Skin of body (tissue), 3 donors: ENCODE measurements at places on chromosomes 4 and X.

GRCh38 chr4:129176864-129177263, 80.9 kb downstream of the C4orf33 start:
- no peak for DNase-seq

DNA sequence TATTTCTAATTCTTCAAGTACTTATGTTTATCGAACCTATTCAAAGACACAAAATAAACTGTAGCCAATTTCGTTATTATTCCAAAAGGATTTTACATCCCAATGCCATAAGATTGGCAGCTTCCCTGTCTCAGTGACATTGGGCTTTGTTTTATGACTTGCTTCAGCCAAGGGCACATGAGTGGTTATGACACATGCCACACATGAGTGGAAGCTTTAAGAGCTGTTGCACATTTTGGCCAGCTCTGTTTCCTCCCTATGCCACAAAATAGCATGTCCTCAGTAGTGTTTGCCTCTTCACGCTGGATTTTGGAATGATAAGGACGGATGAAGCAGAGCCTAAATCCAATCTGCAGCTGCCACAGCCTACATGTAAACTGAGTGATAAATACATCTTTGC, 21.9 kb downstream of the SEC24D start:
- DNase-seq, result no peak

DNA sequence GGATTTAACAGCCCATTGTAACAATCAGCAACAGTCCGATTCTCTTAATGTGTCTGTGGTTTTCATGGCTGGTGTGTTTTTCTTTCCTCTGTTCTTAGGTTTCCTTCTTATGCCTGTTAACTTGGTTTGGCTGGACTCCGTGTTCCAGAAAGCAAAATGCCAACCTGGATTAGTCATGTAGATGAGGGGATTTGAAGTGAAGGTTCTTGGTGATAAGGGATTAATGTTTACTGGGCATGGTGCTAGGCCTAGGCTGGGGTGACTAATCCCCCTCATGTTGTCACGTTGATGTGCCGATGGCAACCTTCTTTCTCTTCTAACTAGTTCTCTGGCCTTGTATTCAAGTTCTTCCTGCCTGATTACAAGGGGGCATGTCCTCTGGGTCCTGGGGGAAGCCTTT, 85.9 kb downstream of the REPS2 start:
- DNase-seq, result no peak

GRCh38 chrX:154123241-154124219, 20.5 kb upstream of the OPN1LW start:
- no peak for DNase-seq

DNA sequence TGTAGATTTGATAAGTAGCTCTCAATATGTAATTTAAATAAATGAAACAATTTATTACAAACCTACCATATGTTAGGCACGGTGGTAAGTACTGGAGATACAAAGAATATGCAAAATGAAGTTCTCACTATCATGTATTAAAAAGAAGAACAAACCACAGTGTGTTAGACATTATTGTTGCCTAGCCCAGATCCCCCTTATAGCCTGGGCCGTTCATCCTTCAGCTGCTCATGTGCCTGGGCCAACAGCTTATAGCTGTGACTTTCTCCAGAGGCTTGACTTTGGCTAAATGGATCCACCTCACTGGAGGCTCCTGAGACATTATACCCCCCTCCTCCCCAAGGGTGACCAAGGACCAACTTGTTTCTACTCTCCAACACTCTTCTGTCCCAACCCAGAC, 29.8 kb upstream of the CCNG2 start:
- DNase-seq, result no peak

- no peak for DNase-seq
Observed at GRCh38 chr4:53775381-53775780, 184.1 kb upstream of the LNX1 start.

GRCh38 chr4:53366301-53366716, 448 bp upstream of the SCFD2 start:
- no peak for DNase-seq

DNA sequence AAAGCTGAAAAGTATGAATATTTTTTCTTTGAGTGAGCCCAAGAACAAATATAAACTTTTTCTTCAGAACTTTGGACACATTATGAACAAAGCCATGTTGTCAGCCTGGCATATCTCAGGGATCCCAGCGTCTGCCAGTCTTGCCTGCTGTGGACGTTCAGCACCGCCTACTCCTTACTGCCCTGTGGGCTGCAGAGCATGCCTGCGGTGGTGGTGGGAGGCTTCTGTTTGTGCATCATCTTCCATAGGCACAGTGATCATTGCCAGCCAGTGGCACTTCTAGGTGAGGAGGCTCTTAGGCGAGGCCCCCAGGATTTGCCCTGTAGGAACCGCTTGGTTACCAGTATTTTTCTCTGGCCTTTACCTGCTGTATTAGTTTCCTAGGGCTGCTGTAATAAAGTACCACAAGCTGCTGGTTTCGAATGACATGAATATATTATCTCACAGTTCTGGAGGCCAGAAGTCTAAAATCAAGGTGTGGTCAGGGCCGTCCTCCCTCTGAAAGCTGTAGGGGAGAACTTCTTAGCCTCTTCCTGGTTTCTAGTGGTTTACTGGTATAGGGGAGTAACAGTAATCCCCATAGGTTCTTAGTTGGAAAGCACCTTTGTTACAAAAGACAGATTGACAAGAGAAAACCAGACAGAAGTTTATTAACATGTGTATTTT, 15.4 kb downstream of the ANXA3 start:
- DNase-seq, result no peak

DNA sequence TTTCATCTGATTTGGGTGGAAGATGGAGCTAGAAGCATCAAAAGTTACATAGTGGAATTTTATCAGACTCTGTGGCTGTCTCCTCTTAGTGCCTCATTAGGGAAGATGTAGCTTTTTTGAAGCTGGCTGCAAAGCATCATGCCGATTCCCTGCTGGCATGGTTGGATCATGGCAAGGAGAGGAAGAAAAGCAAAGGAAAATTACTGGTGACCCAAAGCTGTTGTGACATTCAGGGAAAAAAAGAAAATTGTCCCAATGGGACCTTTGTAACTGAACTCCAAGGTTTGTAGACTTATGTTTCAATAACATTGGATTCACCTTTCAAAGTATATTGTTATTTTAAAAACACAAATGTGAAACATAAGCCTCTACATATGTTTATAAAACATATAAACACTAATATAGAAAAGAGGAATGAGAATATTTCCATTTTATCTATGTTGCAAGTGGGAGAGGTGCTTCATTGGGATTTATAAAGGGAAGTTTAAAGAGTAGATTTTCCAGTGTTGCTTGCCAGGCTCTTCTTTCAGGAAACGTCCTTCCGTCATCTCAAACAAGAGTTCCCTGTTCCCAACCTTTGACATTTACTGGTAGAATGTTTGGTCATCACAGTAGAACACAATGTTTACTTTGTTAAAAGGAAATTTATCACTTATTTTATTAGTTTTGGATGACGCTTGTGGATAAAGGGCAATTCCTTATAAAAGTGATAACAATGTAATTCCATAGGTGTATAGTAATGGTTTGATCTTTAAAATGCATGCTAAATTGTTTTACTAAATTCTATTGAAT, 190.1 kb upstream of the GPRIN3 start:
- DNase-seq, result no peak

GRCh38 chr4:156906325-156906724, 65.3 kb downstream of the PDGFC start:
- DNase-seq, result no peak

- DNase-seq, result peak; percentile 1
Observed at GRCh38 chrX:149313871-149314371, 191.2 kb downstream of the IDS start.

GRCh38 chr4:148443512-148444295, 1.5 kb upstream of the NR3C2 start:
- DNase-seq, result no peak

- no peak for DNase-seq
Observed at GRCh38 chr4:89616382-89616781, 220.6 kb downstream of the SNCA start.

DNA sequence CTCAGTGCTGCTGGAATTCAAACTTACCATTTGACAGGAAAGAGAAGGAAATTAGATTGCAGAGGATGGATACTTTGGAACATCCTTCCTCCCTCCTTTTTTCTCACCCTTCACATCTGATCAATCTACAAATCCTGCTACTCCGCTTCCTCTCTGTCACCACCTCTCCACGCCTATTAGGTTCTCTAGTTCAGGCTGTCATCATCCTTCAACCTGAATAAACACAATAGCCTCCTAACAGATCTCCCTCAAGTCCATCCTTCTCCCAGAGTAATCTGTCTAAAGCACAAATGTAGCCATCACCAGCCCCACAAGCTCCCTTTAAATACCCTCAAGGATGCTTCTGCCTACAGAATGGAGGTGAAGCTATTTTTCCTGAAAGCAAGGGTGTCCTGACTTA, 20.0 kb upstream of the SLAIN2 start:
- no peak for DNase-seq

- no peak for DNase-seq
Observed at GRCh38 chrX:155779831-155780230, 101.3 kb upstream of the VAMP7 start.

DNA sequence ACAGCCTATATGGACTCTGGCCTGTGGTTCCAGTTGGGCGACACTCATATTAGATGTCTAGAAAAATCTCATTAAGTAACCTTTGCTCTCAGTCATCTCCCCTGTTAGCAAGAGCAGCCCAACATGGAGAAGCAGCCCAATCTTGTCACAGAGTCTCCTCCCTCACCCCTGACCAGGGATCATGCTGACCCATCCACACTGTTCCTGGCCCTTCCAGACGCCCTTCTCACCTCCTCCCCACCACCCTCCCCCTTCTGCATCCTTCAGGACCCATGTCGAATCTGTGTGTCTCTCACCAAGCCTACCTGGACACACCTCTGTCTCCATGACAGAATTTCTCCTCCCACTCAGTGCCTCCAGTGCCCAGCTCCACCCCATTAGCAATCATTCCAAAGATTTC, 190.1 kb downstream of the STIM2 start:
- no peak for DNase-seq

DNA sequence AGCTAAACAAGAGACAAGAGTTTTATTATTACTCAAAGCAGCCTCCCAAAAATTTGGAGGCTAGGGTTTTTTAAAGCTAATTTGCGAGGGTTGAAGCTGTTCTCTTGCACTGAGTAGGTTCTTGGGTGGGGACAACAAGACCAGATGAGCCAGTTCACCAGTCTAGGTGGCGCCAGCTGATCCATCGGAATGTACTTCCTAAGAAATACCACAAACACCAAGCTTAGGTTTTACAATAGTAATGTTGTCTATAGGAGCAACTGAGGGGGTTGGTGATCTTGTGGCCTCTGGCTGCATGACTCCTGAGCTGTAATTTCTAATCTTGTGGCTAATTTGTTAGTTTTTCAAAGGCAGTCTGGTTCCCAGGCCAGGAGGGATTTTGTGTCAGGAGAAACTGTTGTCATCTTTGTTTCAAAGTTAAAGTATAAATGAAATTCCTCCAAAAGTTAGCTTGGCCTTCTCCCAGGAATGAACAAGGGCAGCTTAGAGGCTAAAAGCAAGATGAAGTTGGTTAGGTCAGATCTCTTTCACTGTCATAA, 130.6 kb downstream of the SLC7A11 start:
- DNase-seq, result no peak

DNA sequence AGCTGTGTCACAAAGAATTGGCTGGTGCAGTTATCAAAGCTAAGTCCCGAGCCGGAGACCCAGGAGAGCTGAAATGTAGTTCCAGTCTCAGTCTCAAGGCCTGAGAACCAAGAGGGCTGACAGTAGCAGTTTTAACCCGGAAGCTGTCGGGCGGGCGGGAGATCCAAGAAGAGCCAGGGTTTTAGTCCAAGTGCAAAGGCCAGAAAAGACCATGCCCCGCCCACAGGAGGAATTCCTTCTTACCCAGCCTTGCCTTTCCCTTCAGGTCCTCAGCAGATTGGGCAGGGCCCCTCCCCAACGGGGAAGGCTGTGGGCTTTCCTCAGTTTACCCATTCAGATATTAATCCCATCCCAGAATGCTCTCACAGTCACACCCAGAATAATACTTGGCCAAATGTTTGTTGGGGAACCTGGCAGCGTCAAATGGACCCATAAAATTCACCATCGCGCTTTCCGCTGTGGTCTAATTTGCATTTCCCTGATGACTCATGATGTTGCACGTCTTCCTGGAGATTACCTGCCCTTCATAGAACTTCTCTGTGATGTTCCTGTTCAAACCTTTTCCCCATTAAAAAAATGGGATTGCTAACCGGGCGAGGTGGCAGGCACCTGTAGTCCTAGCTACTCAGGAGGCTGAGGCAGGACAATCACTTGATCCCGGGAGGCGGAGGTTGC, 16.2 kb downstream of the MAEA start:
- DNase-seq, result no peak

- no peak for DNase-seq
Observed at GRCh38 chrX:63551856-63552255, 200.7 kb upstream of the SPIN4 start.

DNA sequence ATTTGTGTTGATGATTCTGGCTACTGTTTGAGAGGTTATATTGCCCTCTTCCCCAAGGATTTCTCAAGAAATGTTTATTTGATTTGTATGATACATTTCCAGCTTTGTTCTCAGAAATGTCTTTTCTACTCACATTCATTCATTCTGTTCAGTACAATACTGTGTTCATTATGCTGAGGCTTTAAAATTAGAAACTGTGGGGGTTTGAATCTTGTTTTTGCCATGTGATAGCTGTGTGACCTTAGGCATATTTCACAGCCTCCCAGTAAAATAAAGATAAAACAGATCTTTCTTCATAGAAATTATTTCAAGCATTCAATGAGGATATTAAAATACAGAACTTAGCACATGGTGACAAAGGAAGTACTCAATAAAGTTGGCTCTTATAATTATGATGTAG, 123.9 kb downstream of the DMD start:
- DNase-seq, result no peak

DNA sequence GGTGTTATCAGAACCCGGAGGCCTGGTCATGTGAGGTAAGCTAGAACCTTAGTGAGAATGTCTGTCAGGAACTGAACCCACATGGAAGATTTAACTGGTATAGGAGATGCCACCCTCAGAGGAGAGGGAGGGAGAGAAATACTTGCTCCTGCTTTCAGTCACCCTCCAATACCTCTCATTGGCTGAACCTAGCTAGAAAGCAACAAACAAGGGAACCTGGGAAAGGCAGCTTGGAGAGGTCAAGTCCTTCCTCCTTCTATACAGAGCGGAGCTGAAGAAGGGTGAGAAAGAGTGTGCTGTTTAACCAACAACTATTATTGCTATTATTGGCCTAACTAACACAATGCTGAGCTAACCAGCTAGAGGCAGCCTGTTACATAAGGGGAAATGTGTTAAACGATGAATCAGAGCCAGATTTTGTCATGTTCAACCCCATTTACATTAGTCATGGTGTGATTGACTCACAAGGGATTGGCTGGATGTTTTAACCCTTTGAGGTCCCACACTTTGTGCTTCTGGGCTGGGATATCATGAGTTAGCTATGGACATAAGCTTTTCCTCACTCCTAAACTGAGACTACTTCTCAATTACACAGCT, 96.5 kb upstream of the ESX1 start:
- DNase-seq, result no peak

- DNase-seq, result no peak
Observed at GRCh38 chrX:9538544-9539045, 73.7 kb downstream of the TBL1X start.

- no peak for DNase-seq
Observed at GRCh38 chr4:174828845-174829701, at the start of gene GLRA3. Gene GLRA3, minus strand, starts transcription at chr4:174829247. Its CDS starts 436 bp downstream, at chr4:174828811.

- peak; percentile 33 for DNase-seq
Observed at GRCh38 chr4:52957835-52958631, 95.9 kb downstream of the RASL11B start.
